ENCODE measurements at places on chromosomes 5 and 9.

DNA sequence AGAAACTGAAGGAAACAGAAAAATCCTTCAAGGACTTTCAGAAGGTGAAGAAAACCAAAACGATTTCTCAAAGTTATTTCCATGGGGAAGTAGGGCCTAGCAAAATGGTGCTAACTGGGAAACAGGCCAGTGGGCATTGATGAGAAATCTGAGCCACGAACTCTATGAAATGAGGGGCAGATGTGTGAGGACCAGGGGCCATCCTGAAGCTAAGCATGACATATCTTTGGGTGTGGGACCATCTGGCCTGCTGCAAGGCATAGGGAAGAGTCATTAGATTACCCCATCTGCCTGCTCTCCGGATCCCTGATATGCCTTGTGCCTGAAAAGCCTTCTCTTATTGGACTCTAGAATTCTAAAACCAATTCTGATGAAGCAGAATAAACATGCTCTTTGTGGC is 143.8 kb downstream of the PALM2AKAP2 start:
- no peak for DNase-seq

DNA sequence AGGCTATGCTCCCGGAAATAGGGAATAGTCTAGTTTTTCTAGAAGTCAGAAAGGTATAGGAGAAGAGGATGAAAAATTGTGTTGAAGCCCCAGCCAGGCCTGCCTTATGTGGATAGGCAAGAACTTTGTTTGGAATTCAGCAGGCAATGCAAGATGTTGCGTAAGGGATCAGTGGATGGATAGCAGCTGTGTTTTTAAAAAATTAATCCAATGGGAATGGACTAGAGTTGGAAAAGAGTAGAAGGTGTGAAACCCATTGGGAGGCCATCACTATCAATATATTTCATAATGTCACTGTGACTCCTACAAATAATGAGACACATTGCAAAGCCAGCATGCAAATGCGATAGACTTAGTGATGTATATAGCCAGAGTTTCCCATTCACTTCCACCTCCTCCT is 281.9 kb downstream of the MARCHF11 start:
- DNase-seq = no peak

- peak; percentile 52 for DNase-seq
Measured at GRCh38 chr5:138469540-138470321, 4.5 kb downstream of the EGR1 start.

GRCh38 chr5:134530301-134531077 is 5.0 kb downstream of the JADE2 start:
- DNase-seq = no peak

DNA sequence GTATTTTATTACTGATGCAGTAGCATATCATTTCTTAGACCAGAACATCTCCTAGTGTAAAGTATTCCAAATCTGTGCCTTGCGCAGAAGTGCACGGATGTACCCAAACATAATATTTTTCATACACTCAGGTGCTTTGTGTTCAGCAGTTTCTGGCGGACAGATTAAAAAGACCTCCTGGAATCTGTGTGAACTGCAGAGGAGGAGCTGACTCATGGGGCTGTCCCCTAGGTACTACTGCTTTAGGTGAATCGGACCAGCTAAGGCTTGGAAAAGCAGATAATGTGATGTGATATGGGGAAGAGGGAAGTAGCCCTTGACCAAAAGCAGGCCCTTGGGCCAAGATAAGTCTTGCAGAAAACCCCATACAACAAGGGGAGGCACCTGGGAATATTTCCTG is 310.1 kb downstream of the PLK2 start:
- no peak for DNase-seq

DNA sequence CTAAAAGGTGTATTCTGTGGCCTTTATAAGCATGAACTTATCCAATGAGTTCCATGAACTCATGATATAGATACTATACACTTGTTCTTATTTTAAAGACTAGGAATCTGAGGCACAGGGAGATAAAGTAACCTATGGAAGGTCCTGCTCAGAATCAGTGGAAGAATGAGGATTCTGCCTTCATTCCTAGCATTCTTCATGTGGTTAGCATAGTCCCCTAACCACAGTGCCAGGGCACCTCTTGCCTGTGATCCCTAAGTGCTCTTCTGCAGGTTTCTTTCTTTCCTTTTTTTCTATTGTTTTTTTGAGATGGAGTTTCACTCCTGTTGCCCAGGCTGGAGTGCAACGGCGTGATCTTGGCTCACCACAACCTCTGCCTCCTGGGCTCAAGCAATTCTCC is 174.1 kb downstream of the C9orf152 start:
- DNase-seq = no peak

DNA sequence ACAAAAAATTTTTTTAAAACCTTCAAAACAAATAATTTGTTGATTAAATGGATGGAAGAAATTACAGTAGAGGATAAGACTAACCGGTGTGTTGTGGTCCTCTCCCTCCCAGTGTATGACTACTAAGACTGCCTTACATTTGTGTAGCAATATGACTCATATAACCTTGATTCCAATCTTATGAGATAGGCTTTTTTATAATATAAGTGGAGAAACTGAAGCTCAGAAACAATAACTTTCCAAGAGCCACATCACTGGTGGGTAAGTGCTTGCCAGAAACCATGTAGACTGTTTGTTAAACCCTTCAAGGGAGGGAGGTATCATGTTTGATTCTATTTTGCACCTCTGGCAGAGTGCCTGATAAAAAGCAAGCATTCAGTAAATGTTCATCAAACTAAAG is 47.5 kb downstream of the NLN start:
- DNase-seq = peak; percentile 59
